A549 treated with RU486 at 1 μM for 4 hours (cell line): ENCODE measurements at places on chromosomes 5 and 9. TPM values are rescaled to one million over a fixed set of nuclear protein-coding genes. Genes with fewer than 3 reads are reported as not detected.

The LCN12 gene
- 0.61 to 1.6 TPM (median 0.86 TPM) in 5 replicates for total RNA-seq

The PCDHB15 gene
- total RNA-seq: 0.06 to 0.10 TPM (median 0.08 TPM) in 3 of 5 replicates, not detected in the others

The ABCA1 gene
- 4.2 to 6.8 TPM (median 6.4 TPM) in 5 replicates for total RNA-seq

The ROPN1L gene
- total RNA-seq: 1.1 to 2.7 TPM (median 2.1 TPM) in 5 replicates

The NME5 gene
- total RNA-seq: not detected in 5 replicates

The LCN9 gene
- total RNA-seq: not detected in 5 replicates

The GABRG2 gene
- total RNA-seq: not detected in 5 replicates

The ZDHHC11B gene
- 1.1 to 1.7 TPM (median 1.3 TPM) in 5 replicates for total RNA-seq

The TLR4 gene
- 0.12 to 0.31 TPM (median 0.13 TPM) in 5 replicates for total RNA-seq

The FIBCD1 gene
- total RNA-seq: 7.6 to 16.0 TPM (median 11.0 TPM) in 5 replicates

The DPYSL3 gene
- 15.9 to 19.9 TPM (median 16.9 TPM) in 5 replicates for total RNA-seq

The IL7R gene
- total RNA-seq: 0.46 to 0.91 TPM (median 0.62 TPM) in 5 replicates

The FGF18 gene
- total RNA-seq: 0.30 to 1.00 TPM (median 0.51 TPM) in 5 replicates

The PBX3 gene
- total RNA-seq: 8.3 to 13.4 TPM (median 12.5 TPM) in 5 replicates

The ARL14EPL gene
- 0.16 to 0.32 TPM (median 0.24 TPM) in 4 of 5 replicates, not detected in the other for total RNA-seq

The S1PR3 gene
- total RNA-seq: 29.1 to 42.3 TPM (median 38.0 TPM) in 5 replicates

The C5orf58 gene
- total RNA-seq: not detected in 5 replicates

The SLC25A2 gene
- total RNA-seq: not detected in 5 replicates

The ERAP2 gene
- 0.77 to 1.3 TPM (median 1.2 TPM) in 5 replicates for total RNA-seq
